ENCODE measurements at places on chromosomes 5 and 9.

- DNase-seq, result peak; percentile 67
These were observed 166.8 kb downstream of the DROSHA start for GRCh38 chr5:31364881-31365636.

- no peak for DNase-seq
These were observed 18.7 kb upstream of the ICE1 start for GRCh38 chr5:5403741-5404140.

DNA sequence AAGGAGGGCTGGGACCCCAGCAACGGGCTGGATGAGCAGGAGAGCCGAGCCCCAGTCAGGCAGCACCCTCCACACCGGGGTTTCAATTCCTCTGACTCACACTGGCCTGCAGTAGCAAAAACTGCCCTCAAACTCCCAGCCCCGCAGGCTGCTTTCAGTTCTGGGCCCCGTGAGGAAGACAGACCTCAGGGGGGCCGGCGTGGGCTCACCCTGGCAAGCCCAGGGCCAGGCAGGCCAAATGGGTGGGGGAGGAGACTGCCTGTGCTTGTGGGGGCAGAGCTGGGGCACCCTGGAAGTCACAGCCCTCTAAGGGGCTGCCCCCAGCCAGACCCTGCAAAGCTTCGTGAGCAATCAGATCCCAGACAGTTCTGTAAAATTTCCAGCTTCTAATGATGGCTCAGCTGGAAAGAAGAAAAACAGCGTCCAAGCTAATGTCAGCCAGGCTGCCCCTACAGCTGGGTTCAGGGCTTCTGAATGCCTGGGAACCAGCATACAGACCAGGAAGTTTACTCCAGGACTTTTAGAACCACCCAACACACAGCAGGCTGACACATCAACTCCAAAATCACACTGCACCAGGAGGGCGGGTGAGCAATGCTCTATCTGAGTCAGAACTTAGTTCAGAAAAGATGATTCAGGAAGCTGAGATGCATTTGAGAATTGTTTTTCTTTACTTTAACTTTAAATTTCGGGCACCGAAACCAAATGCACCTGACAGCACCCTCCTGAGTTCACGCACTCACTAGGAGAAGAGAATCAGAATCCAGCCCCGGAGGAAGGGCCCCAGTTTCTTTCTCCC, 34.7 kb downstream of the LPCAT1 start:
- peak; percentile 81 for DNase-seq

GRCh38 chr5:68547056-68547455, 331.5 kb downstream of the PIK3R1 start:
- no peak for DNase-seq

- DNase-seq, result no peak
These were observed 693 bp downstream of the DPYSL3 start for GRCh38 chr5:147509041-147509709.

DNA sequence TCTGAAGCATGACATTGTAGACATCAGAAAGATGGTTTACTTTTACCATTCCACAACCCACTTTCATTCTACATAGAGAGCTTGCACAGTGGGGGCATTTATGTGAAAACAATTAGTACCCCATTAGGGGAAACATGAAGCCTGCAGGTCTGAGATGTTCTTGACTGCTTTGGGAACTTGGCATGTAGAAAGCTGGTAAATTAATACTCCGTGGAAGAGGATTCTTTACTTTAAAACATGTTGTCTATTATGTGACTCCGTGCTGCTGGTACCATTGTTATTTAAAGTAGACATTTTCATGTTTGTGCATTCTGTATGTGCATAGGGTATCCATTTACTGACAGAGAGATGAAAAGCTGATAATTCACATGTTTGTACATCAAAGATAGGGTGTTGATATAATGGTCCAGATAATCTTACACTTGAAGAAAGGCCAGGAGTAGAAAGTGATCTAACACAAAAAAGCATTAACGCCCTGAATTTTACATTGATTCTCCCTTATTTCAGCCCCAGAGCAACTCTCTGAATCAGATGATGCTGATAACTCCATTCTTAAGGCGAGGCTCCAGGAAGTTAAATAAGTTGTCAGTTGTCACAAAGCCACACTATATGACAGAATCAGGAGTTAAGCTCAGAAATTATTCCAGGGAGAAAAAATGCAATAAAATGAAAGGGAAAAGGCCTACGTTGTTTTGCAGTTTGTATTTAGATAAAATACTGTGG, 50.1 kb upstream of the CD180 start:
- DNase-seq, result no peak

- peak; percentile 48 for DNase-seq
These were observed 12.7 kb upstream of the DAB2 start for GRCh38 chr5:39437467-39437866.

Data from amniotic epithelial cell (primary cell).